Stimulated activated CD4-positive, alpha-beta T cell treated with anti-CD3 and anti-CD28 coated beads, Interleukin-4, amount 100 ng/mL, for 48 hours (primary cell): ENCODE measurements at places on chromosomes 2 and 18.
A peak's percentile ranks its signal among the peaks of the same experiment; 100 is the strongest.

- no peak for DNase-seq
Observed at GRCh38 chr2:9210030-9210429, 3.4 kb downstream of the ASAP2 start.

DNA sequence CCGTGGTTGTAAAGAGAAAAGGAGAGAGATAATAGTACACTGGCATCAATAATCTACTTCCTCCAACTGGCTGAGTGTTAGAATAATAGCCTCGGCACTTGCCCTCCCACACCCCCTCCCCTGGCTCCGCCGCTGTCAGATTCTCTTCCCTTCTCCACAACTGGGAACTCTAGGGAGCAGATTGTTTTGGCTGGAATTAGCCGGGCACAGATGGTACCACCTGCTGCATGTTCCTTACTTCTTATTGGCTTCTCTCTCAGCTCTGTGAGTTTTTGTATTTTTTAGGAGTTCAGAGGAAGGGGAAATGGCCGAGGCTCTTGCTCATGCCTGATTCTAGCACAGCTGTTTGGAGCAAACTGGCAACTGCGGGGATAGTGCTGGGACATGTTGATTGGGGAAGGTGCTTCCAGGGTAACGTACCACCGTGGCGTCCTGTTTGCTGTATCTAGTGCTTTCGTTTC lies 140.0 kb downstream of the ZEB2 start:
- DNase-seq: no peak

DNA sequence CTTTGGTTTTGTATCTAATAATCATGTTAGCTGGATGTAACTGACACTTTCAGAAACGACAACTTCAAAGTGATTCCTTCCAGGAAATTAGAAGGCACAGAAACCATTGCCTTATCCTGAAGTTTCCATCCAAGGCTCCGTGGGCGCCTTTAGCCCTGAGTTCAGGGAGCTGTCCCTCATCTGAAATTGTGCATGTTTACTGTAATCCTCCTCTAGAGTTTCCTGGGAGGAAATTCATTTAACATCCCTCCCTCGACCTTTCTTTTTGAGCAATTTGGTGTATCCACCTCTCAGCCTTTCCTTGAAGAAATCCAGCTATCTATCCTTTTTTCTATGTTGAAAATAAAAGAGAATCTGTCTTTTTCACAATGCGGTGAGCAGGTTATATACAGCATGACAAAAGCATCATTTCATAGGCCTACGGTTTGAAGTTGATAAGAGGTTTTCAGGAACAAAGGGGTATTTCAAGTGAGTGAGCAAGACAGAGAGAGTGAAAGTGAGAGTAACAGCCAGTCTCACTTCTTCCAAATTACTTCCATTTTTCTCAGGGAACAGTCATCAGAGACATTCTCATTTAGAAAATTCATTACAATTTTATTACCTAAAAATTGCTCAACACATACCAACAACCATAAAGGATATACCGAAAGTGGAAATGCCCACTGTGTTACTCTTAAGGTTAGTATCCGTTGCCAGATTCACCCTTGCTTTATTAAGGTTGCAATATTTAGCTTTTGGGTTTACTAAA lies 167.3 kb downstream of the MREG start:
- no peak for DNase-seq

GRCh38 chr18:66724664-66725356 lies 120.9 kb upstream of the CDH19 start:
- DNase-seq: no peak

DNA sequence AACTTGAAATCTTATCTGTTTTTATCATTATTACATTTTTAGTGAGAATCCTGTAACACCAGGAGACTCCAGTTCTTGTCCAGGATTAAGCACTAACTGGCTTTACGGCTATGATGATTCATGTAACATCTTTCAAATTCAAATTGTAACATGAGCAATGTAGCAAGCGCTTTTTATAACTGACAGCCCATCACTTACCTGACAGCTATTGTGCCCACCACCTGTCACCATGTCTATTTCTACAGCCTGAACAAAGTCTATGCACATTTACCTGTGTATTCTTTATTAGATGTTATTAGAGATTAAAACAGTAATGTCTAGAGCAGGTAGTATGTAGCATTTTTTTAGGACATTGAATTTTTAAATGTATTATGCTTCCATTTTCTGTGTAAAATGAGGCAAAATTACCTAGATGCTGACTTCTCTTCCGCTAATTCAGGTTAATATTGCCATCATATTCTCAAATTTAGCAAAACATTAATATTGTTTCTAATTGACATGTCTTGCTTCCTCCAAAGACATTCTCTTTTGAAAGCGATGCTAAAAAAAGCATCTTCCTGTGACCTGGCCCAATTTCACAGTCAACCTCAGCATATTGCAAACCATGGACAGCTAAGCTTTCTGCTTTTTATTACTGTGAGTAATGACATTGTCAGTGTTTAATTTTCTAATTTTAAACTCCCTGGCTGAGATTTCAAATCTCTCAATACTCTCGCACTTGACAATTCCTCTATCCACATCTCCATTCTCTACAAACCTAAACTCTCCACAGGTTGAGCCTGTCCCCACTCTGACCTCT lies 37.8 kb downstream of the RIT2 start:
- DNase-seq: no peak

- no peak for DNase-seq
Observed at GRCh38 chr18:78099979-78100588, 850.4 kb downstream of the GALR1 start.

- DNase-seq: no peak
Observed at GRCh38 chr18:55199291-55199963, 240.2 kb upstream of the CCDC68 start.

GRCh38 chr2:202178346-202178958 lies 59.9 kb downstream of the SUMO1 start:
- peak; percentile 20 for DNase-seq

DNA sequence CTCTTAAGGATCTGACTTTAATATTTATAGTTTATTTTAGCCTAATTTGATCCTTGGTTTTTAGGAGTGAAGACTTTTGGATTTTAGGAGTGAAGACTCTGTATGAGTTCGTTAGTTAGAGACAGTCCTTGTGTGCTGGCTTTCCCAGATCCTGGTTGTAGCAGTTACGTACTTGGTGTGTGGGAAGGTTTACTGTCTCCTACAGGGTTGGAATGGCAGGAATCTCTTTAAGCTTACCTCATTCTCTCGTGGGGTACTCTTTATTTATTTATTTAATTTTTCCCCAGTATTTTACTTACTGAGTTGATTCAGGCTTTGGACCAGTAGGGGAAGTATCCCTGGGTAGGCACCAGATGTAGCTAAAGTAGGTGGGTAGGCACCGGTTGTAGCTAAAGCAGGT lies 1.8 kb upstream of the CXCR2 start:
- no peak for DNase-seq

GRCh38 chr2:72144632-72145288 lies 2.9 kb downstream of the CYP26B1 start:
- no peak for DNase-seq
